Stimulated activated CD4-positive, alpha-beta T cell treated with anti-CD3 and anti-CD28 coated beads, Interleukin-15, amount 100 ng/mL, for 24 hours (primary cell): ENCODE measurements at places on chromosomes 11 and 22.

GRCh38 chr11:13320688-13321087, 43.1 kb downstream of the BMAL1 start:
- no peak for DNase-seq

GRCh38 chr11:5505363-5506048, 4.3 kb downstream of the UBQLN3 start:
- no peak for DNase-seq

DNA sequence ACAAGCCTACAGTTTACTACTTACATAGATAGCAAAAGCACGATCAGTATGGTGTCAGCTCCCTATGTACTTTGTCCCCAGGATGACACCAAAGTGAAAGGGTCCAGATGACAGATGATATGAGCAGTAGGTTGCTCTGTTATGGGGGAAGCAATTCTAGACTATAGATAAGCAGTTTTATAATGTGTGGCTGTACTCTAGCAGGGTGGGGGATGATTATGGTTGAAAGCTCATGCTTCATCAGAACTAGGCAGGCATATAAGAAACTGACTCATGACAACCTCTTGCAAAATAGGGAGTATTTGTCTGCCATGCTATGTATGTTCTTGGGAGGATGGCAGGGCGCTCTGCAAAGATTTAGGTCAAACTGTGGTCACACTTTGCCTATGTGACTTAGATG, 158.2 kb upstream of the ZBED5 start:
- DNase-seq: no peak

DNA sequence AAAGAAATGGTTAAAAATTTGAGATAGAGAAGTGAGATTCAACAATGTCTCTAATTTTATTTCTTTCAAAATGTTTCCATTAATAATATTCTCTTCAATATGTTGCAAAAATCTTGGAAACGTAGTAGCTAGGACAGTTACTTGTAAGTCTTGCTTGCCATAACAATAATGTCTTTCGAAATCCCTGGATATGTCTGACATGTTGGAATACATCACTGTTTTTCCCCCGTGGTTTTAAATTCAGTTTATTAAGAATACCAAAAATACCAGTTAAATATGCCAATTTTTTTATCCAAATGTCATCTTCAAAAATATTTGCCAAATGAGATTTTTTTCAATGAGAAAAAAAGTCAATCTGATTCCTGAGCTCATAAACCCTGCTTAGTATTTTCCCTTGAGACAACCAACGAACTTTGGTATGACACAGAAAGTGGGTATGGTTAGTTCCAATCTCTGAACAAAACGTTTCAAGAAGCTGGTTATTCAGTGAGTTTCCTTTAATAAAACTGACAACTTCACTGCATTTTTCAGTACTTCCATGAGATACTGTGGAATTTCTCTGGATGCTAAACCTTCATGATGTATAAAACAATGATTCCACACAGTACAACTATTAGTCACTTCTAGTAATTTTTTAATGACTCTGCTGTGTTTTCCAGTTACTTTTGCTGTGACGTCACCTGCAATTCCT, 36.7 kb upstream of the AMPD3 start:
- DNase-seq: no peak

DNA sequence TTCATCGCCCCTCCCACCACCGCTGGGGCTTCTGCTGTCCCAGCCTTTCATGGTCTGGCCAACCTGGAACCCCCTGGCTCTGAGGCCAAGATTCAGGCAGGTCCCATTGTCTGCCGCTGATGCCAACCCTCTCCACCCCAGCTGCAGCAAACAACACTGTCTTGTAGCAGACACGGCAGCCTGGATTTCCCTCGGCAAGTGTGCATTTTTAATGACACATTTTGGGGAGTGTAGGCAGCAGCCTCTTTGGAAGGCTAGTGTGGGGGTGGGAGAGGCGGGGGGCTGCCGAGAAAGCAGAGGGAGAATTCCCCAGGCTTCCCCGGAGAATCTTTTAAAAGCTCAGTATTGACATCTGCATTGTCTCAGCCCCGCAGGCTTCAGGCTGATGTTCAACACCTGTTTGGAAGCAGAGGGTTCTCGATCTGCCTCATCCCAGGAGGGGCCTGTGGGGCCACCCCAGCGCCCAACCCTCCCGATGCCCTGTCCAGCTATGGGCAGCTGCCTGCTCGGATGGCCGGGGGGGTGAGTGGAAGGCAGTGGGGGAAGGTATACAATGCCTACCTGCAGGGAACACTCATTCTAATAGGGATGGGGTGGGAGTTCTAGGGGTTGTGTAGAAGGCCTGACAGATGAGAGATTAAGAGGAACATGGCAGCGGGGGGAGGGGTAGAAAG, 41.5 kb downstream of the NECTIN1 start:
- DNase-seq: no peak

DNA sequence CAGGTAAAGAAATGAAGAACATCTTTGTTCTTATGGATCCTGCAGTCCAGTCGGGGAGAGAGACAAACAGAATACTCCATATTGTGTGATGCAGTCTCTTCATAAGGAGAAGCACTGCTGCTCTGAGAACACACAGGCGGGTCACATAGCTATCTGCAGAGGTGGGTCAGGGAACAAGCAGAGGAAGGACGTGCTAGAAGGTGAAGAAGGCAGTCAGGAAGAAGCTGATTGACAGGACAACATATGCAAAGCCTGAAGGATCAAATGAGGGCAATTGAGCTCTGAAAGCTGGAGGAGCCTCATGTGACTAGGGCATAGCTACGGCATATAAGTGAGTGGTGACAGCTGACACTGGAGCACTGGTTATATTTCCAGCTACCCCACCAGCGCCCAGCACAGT, 122.5 kb downstream of the OPCML start:
- DNase-seq: no peak

DNA sequence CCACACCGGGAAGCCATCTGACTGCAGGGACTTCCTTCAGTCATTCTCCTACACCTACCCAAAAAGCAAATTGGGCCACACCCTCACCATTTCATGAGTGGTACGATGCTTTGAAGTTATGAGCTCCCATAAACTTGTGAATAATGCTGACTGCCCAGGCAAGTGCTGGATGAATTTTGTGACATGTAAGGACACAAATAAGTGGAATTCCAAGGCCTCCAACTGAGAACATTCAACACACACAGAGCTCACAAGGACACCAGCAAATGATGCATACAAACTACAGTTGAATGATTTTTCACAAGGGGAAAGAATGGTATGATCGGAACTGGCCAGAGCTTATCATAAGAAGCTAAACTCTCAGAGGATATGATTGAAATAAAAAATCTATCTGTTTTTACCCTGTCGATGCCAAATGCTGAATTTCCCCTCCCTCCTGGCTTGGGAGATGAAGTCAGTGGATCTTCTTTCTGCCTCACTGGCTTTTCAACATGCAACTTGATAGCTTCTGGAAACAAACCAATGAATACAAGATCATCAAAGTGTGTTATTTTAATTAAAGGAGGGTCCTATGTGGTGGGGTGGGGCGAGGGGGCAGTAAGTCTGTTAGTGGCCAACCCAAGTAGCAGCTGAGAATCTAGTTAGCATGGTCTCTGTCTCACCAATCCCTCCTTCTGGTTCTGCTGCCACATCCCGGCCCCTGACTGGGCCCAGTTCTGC, 123.8 kb downstream of the WT1 start:
- no peak for DNase-seq

- DNase-seq: no peak
These were observed 1032.0 kb downstream of the BRD1 start for GRCh38 chr22:48795664-48796063.

- no peak for DNase-seq
These were observed 29.5 kb upstream of the CCDC34 start for GRCh38 chr11:27392278-27393114.

DNA sequence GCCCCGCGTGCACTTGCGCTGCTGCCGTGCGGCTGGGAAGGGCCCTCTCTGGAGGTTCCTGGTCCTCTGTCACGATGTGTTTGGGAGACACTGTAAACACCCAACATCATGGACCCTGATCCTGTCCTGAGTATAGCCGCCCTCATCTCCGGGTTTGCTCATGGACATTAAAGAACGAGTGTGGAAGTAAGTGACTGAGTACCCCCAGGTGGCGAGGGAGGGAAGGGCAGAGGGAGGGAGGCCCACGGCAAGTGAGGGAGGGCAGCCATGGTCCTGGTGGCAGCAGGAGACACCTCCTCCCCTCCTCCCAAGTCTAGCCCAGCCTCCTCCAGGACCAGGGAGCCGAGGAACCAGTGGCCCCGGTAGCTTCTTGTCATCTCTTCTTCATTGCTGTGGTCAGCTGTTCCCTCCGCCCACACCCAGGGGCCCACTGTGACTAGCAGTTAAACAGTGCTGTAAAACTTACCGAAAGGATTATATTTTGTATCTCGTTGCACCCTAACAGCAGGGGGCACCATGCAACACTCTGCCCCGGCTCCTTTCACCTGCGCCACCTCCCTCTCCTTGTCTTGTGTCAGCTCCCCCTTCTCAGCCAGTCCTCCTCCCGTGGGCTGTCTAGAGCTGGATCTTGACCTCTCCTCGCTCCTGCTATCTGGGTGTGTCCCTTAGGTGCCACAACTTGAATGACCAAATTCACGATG, 566.5 kb upstream of the B3GAT1 start:
- DNase-seq: no peak
